ENCODE measurements at places on chromosomes 11 and 22.
A peak's percentile ranks its signal among the peaks of the same experiment; 100 is the strongest.

- no peak for DNase-seq
Measured at GRCh38 chr11:10273738-10274137, 20.3 kb downstream of the SBF2 start.

DNA sequence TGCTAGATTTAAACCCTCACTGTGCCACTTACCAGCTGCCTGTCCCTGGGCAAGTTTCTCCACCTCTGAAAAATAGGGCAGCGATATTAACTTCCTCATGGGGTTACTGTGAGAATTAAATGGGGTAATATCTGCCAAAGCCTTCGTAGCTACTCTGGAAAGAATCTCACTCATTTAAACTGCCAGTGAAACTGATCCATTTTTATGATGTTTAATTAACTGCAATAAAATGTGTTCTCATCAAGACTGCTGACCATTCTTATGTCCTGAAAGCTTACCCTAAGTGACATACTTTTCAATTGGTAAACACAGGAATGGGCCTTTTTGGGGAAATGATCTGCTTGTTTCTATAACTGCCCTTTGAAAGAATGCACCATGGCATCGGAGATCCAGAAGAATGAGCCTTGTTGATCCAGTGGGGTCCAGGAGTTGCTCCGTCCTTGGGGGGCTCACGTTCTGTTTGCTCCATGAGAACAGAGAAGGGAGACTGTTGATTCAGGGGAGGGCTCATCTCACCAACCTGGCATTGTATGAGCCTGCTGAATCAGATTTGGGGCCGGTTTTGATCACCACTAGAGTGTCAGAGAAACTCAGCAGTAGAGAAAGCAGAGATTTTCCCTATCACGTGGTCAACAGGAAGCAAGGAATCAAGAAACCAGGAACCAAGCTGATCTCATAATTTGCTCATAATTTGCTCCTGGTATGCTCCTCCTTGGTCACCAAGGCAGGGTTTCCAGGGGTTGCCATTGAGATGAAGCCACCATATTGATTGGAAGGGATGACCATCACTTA is 7.0 kb upstream of the CCDC86 start:
- DNase-seq, result no peak

GRCh38 chr11:70368961-70369360 is 29.4 kb upstream of the CTTN start:
- DNase-seq, result no peak

- DNase-seq, result no peak
Measured at GRCh38 chr11:123085497-123085896, 23.6 kb upstream of the HSPA8 start.

- DNase-seq, result no peak
Measured at GRCh38 chr11:102705626-102706025, at the start of gene MMP27. Gene MMP27 (minus strand): TSS chr11:102705769. CDS start chr11:102705714, 55 bp downstream.

GRCh38 chr22:20299746-20300136 is 20.1 kb downstream of the DGCR6L start:
- DNase-seq, result no peak

DNA sequence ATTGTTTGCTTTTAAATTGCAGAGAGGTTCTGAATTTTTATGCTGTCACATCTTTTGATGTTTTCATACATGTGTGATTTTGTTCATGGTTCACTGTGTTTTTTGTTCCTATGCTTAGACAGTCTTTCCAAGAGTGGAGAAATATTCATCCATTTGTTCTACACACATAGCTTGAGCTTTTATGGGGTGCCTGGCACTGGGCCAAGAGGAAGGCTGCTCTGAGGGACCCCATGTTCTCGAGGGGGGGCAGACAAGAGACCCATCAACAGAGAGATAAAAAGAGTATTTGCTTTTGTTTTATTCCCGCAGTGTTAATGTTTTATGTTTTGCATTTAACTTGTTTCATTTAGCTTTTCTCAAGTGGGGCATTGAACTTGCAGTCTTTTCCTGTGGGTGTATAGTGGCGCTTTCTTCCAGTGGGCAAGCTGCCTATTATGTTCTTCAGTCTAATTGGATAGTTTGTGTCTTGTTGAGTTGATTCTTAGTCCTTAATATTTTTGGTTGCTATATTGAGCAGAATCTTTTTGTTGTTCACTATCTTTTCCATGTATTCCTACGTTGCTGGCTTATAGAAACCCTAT is 57.7 kb downstream of the CABIN1 start:
- DNase-seq, result no peak

DNA sequence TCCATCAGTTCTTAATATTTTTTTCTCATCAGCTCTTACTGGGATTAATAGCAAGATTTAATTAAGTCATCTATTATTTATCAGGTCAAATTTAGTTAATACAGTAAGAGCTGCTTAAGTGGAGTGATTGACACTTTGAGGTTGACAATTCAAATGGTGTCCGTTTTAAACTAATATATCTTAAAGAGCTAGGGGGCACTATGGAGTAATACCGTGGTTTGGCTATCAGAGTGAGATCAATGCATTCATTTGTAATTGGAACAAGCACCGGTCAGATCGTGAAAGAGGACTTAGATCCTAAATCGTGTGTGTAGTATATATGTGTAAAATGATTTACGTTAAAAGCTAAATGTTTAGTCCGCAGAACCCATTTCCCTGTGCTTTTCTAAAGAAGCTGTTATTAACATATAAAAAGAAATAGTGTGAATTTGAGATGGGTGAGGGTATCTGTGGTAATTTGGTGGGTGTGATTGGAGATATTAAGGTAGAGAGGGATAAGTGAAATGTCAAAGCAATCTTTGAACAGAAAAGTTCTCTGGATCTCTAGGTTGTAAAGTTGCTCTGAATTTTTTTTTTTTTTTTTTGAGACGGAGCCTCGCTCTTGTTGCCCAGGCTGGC is 2.3 kb downstream of the SIK2 start:
- no peak for DNase-seq

GRCh38 chr11:101045415-101045814 is 84.2 kb downstream of the PGR start:
- DNase-seq, result no peak

- peak; percentile 16 for DNase-seq
Measured at GRCh38 chr11:93689240-93689639, 27.8 kb downstream of the CEP295 start.

DNA sequence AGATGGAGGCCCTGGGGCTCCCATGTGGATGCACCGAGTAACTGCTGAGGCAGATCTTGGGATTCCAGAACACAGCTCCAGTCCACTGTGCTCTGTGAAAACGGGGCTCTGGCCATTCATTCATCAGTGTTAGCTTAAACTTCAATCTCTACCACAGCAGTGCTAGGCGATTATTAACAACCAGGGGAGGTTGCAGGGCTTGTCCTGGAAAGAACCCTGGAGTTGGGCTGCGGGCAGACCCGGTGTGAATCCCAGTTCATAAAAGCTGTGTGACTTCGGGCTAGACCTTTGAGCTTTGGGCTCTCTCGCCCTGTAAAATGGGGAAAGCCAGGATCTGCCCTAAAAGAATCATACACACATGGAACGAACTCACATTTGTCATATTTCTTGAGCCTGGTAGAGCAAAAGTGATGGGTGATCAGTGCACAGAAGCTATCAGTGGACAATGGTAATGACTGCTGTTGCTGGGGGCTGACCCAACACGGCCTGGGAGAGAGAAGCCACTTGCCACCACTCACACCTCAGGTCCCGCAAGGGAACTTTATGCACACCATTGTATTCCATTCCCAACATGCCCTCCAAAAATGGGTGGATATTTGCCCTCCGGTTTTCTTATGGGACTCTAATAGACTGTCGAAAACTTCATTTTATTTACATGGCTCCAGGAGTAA is 15.6 kb upstream of the CRYBB3 start:
- no peak for DNase-seq

GRCh38 chr11:76459299-76459698 is 14.5 kb downstream of the EMSY start:
- no peak for DNase-seq

- DNase-seq, result peak; percentile 42
Measured at GRCh38 chr11:33857933-33858371, 33.9 kb downstream of the LMO2 start.

GRCh38 chr11:66259956-66260355 is 8.5 kb upstream of the RAB1B start:
- no peak for DNase-seq

GRCh38 chr22:20573833-20574615 is 66.6 kb downstream of the MED15 start:
- no peak for DNase-seq

DNA sequence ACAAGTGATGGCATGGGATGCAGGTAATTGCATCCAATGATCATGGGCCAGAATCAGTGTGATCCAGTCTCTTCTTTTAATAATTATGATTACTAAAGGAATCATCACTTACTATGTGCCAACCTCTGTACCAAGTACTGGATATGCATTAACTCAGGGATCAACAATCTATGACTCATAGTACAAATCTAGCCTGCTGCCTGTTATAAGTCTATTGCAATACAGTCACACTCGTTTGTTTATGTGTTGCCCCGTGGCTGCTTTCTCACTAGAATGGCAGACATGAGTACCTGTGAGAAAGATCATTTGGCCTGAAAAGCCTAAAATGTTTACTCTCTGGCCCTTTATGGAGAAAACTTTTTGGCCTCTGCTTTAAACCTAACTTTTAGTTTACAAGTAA is 45.0 kb downstream of the OR6Q1 start:
- DNase-seq, result no peak

DNA sequence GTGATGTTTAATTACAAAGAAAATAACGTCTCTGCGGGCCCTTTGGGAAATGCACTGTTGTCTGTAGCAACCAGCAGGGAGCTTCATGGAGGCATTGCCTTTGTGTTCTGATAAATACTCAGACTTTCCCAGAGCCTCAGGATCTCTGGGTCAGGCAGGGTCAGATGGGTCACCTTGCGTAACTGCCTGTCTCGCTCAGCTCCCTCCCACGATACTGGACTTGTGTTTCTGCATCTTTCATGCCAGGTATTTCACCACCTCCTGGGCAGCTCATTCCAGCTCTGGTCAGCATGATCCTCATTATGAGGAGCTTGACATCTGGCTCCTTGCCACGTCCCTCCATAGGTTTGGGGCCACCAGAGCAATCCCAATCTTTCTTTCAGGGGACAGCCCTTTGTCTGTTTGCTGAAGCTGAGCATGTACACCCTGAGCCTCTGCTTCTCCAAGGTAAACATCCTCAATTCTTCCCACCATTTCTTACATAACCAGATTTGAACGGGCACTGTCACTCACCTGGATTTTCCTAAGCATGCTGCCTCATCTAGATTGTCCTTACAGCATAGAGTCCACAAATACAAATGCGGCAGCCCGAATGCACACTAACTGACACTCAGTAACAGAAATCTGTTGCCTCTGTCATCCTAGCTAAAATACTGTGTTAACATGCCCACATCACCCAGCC is 162.3 kb downstream of the LARGE1 start:
- no peak for DNase-seq

- DNase-seq, result no peak
Measured at GRCh38 chr11:115894176-115894575, 390.0 kb upstream of the CADM1 start.

GRCh38 chr11:128422576-128423370 is 164.6 kb downstream of the ETS1 start:
- peak; percentile 84 for DNase-seq

Data from stimulated activated CD8-positive, alpha-beta memory T cell treated with anti-CD3 and anti-CD28 coated beads, Interleukin-7, amount 100 ng/mL, for 48 hours (primary cell).